ENCODE measurements at places on chromosomes 7 and 10. TPM values are rescaled to one million over a fixed set of nuclear protein-coding genes. Genes with fewer than 3 reads are reported as not detected.

Gene ITGB1
- total RNA-seq = 1,296 TPM

Gene CBLL1
- 37.8 TPM for total RNA-seq

Gene LEP
- not detected for total RNA-seq

Gene PPP1R17
- not detected for total RNA-seq

Gene NYAP1
- total RNA-seq = 0.33 TPM

Gene TFPI2
- 0.33 TPM for total RNA-seq

Gene UPK3B
- total RNA-seq = 4.0 TPM

Gene NPFFR1
- not detected for total RNA-seq

Gene ELMO1
- total RNA-seq = 9.5 TPM

Gene SPAG6
- not detected for total RNA-seq

Gene MALRD1
- total RNA-seq = not detected

Gene SERPINE1
- total RNA-seq = 429 TPM

Gene EVX1
- total RNA-seq = not detected

Data from mammary epithelial cell (primary cell).